ENCODE measurements at places on chromosomes 2 and 18. TPM values are rescaled to one million over a fixed set of nuclear protein-coding genes. Genes with fewer than 3 reads are reported as not detected.

COMMD1 gene
- total RNA-seq, result 51.9 TPM

DNAJC5G gene
- 0.23 TPM for total RNA-seq

DCC gene
- total RNA-seq, result 30.4 TPM

RNF149 gene
- total RNA-seq, result 43.6 TPM

BOK gene
- total RNA-seq, result 35.1 TPM

WNT6 gene
- 0.23 TPM for total RNA-seq
